ENCODE measurements at places on chromosomes 6 and 20.

DNA sequence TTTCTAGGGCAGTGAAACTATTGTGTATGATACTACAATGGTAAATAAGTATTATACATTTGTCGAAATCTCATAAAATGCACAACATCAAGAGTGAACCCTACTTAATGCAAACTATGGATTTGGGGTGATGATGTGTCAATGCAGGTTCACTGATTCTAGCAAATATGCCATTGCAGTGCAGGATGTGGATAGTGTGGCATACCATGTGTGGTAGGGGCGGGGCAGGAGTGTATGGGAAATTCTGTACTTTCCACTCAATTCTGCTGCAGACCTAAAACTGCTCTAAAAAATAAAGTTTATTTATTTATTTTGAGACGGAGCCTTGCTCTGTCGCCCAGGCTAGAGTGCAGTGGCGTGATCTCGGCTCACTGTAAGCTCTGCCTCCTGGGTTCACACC is 44.3 kb downstream of the ABHD12 start:
- no peak for DNase-seq

- DNase-seq = no peak
Observed at GRCh38 chr6:33057222-33058150, 16.0 kb downstream of the HLA-DPA1 start.

DNA sequence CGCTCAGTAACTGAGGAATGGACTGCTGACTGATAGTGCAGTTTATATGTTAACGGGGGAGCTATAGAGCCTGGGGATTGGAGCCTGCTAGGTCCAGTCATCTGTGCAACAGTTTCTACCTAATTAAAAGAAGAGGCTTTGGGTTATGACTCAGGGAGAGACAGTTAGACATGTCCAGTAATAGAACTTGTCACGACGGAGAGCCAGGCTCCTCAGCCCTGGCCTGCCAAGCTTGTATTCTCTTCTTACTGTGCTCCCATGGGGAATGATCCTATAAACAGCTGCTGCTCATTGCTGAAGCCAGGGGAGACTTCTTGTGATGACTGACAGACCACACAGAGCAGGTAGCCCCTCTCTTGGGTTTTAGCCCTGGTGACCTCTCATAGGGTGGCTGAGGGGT is 69.3 kb downstream of the SYNJ2 start:
- no peak for DNase-seq

GRCh38 chr20:5486377-5487054 is 169.8 kb upstream of the PROKR2 start:
- DNase-seq = no peak

GRCh38 chr6:152293404-152293803 is 343.8 kb downstream of the SYNE1 start:
- no peak for DNase-seq

DNA sequence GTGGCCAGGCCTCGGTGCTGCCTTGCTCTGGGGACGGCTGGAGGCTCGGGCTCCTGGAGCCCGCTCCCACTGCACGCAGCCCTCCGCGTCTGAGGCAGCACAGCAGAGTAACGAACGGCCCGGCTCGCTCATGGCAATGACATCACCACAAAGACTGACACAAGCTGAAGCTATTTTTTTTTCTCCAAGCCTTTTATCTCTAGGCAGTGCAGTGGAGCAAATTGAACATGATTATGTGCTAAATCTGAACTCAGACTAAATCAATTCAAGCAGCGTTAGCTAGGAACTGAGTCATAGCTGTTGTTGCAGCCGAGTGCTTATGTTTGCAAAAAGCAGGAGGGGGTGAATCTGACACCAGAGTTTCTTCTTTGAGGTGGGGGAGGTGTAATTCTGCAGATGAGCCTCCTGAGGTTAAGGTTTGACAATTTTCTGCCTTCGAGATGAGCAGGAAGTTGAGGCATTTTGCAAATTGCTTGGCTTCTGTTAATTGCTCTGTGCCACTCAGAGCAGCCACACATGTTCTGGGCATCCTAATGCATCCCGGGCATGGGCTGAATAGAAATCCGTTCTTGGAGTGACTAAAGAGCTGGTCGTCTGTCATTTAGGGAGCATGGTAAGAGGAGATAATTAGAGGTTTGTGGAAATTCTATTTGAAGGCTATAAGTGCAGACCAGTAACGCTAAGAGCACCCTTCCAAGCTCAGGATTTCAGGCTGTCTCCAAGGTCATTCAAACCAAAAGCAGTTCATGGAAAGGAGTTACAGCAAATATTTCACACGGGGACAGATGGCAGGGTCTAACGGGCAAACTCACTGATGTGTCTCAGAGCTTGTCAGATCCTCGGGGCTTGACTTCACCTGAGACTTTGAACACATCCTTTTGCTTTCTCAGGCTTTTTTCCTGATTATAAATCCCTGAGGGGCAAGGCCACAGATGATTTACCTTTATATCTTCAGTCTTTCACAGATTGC is 155.1 kb upstream of the ENPP5 start:
- DNase-seq = no peak

DNA sequence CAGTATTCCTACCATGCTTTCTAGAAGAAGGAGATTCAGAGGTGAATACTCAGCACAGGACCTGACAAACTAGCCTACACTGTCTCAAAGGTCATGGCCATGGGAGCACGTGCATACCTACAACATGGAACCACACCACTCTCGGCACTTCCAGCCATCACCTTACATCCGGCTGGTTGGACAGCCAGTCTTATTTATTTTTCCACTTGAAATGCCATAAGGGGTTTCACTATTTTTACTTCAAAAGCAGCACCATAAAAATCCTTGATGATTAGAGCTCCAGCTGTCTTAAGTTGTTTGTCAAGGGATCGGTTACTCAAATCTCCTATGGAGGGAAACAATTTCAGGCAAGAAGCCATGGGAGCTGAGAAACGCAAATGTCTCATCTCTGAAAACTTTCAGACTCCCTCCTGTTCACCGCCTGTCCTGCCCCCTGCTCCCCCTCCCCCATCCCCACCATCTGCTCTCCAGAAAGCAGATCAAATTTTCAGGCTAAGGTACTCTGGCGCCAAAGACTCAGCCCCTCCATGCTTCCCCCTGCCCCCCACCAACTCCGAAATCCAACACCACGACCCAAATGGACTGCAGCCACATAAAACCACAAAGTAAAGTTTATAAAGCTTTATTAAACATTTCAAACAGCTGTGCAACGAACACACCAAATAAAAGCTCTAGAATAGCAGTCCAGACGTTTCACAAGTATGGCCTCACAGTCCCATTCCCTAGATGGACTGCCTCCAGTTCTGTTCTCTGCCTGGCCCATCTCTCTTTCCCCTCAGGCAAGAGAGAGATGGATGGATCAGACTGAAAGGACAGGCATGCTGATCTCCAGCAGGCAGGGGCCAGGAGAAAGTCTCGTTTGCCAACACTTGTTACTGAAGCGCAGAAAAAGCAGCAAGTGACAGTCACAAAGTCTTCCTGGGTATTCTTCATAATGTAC is 4.0 kb upstream of the NNAT start:
- DNase-seq = no peak

DNA sequence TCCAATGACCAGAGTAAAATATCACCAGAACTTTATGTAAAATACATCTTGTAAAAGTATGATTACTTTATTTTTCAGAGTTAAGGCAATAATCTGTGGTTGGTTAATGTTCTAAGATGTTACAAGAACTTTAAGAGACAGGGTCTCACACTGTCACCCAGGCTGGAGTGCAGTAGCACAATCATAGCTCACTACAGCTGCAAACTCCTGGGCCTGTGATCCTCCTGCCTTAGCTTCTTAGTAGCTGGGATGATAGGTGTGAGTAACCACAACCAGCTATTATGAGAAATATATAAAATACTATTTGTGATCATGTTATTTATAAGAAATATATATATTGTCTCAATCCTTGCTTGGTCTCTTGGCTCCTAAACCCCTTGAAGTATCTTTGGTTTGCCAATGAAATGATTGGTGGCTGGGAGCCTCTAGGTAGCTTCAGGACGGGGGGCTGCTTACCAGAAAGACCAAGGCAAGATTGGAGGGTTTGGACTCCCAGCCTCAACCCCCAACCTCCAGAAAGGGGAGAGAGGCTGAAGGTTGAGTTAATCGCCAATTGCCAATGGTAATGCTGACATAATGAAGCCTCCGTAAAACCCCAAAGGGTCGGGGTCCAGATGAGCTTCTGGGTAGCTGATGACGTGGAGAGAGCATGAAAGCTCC is 15.4 kb downstream of the SOD2 start:
- DNase-seq = no peak

GRCh38 chr20:62808211-62808865 is 3.7 kb downstream of the OGFR start:
- DNase-seq = peak; percentile 68

- peak; percentile 79 for DNase-seq
Observed at GRCh38 chr6:36302227-36302976, 32.5 kb downstream of the PNPLA1 start.

DNA sequence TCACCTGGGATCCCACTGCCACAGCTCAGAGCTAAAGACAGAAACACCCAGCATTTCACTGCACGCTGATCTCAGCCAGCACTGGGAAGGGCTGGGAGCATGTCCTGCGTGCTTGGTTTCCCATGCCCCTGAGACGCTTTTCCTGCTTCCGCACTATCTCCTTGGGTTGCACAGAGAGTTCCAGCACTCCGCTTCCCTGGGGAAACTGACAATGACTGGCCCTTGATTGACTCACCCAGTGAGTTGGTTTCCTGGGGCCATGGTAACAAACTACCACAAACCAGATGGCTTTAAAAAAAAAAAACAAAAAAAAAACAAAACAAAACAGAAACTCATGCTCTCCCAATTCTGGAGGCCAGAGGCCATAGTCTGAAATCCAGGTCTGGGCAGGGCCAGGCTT is 14.8 kb upstream of the MAS1L start:
- DNase-seq = no peak

GRCh38 chr6:28980852-28981430 is 24.2 kb downstream of the ZNF311 start:
- DNase-seq = peak; percentile 76

- DNase-seq = no peak
Observed at GRCh38 chr6:150680510-150680909, 80.8 kb downstream of the PLEKHG1 start.
